Left hindlimb (tissue), 1 donor: ENCODE measurements at places on chromosomes 3 and 15.

GRCh38 chr15:58252586-58253323, 114.6 kb downstream of the AQP9 start:
- no peak for DNase-seq

GRCh38 chr15:43266386-43266785, 342 bp downstream of the TGM5 start:
- DNase-seq: no peak

GRCh38 chr15:50876260-50876988, 32.1 kb upstream of the AP4E1 start:
- DNase-seq: no peak

DNA sequence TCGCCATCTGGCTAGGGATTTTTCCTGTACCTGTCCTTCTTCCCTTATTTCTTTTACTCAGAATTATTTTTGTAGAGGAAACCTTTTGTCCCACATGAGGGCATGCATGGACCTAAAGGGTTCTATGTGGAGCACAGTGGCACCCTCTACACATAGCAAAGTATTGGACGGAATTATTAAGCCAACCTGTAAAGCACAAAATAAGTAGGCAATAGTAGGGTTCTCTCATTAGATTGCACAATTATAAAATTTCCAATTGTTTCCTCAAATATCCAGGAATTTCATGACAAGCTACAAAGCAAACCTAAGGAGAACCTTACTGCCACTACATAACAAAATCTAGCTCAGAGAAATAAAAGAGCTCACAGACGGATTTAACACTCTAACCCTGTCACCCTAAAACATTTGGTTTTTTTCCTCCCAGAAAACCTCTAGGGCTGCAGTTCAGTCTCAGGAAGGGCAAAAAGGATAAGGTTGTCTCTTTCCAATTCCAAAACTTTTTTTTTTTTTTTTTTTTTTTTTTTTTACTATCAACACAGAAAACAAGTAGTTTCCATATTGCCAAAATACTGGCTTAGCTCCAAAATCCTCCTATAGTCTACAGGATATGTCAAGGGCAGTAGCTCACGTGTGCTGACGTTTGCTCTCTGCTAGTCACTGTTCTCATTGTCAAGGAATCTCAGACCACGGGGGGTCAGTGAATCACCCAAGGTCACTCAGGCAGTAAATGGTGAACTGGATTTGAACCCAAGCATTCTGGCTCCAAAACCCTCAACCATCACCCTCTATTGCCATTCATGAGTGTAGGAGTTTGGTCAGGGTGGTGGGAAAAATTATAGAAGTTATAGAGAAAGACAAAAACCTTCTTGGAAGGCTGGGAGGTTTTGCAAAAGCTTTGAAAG, 52.3 kb downstream of the NCEH1 start:
- DNase-seq: no peak

GRCh38 chr3:59467476-59467875, 417.7 kb upstream of the CFAP20DC start:
- no peak for DNase-seq

- no peak for DNase-seq
These were observed 37.3 kb downstream of the RFT1 start for GRCh38 chr3:53092942-53093341.

GRCh38 chr15:29143293-29143692, 126.3 kb downstream of the NSMCE3 start:
- DNase-seq: no peak

DNA sequence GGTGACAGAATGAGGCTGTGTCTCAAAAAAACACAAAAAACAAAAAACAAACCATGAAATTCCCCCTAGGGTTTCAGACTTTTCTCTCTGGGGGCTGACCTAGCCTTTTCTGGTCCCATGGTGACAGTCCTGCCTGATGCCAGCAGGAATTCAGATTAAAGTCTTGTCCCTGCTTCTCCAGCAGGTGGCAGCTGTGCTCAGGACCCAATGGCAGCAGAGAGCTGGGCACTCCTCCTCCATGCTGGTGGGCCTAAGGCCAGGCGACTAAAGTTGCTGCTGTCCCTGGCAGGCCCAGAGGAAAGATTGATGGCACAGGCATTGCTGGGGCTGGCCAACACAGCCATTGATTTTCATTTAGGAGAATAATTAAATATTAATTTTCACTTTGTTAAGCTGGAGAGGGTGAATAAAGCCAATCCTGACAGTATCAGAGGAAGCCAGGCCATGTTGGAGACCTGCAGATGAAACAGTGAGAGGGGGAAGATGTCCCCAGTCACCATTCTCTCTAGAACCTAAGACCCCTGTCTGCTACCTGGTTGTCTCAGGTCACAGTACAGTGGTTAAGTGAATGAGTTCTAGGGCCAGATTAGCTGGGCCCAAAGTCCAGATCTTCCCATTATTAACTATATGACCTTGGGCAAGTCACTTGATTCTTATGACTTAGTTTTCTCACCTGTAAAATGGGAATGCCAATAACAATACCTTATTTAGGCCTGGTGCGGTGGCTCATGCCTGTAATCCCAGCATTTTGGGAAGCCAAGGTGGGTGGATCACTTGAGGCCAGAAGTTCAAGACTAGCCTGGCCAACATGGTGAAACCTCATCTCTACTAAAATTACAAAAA, 7.1 kb downstream of the CELF6 start:
- DNase-seq: no peak

GRCh38 chr3:182725372-182726251, 67.7 kb upstream of the ATP11B start:
- DNase-seq: no peak

- no peak for DNase-seq
These were observed 332.6 kb upstream of the KCNMB2 start for GRCh38 chr3:178203650-178204049.

DNA sequence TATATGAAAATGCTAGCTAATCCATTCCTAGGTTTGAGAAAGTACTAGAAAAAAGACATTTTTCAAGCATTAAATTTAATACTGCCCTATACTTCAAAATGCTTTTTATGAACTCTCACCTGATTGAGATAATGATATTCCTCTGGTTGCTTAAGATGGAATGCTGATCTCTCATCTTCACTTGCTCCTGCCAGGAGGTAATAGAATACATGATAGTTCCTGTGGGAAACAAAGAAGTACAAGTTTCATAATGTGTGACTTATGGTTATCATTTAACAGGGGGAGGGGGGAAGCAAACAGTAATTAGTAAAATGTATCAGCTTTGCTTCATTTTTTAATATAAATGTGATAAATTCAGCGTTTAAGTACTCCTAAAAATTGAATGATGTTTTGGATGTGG, 97.2 kb downstream of the MYO9A start:
- DNase-seq: no peak

GRCh38 chr3:27345493-27345892, 23.7 kb downstream of the NEK10 start:
- no peak for DNase-seq

- DNase-seq: peak; percentile 67
These were observed 7.2 kb downstream of the TMOD2 start for GRCh38 chr15:51758645-51759044.

DNA sequence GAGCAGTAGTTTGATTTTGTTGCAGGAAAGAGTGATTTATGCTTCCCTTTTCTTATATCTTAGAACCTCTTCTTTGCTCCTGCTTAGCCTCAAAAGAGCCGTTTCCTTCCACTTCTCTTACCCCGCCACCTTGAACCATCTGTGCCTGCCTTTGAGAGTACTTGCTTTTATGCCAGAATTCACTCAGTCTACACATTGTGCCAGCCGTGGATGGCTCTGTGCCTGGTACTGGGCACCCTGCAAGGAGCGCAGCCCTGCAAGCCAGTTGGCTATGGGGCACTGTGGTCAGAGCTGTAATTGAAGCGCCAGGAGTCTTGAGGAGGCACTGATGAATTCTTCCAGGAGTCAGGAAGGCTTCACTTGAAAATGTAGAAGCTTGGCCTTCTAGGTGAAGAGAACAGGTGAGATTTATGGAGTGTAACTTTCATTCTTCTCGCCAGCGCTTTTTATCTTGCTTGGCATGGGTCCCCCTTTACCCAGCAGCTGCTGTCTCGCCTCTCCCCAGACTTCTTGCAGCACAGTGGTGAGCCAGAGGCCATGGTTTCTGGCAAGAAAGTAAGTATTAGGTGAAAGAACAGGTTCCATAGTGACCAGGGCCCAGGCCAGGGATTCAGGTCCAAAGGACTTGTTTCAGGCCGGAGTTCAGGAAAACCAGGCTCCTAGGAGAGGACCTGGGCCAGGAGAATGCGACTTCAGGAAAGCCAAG, 4.9 kb downstream of the TMED3 start:
- no peak for DNase-seq

DNA sequence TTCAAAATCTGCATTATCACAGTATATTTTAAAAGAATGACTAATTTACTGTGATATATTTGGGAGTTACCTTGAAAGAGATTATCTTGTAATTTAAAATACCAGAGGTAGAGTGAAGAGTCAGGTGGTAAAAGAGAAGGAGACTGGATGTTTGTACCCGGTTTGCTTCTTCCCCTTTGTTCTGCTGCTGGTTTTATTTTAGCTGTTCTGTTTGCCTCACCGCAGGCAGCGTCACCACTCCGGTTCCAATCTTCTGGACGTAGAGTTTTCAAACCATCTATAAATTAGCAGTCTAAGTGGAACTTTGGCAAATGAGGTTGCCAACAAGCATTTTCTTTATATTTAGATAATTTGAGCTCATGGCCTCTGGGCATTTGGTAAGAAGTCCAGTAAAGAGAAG, 38.2 kb downstream of the PPARG start:
- no peak for DNase-seq

DNA sequence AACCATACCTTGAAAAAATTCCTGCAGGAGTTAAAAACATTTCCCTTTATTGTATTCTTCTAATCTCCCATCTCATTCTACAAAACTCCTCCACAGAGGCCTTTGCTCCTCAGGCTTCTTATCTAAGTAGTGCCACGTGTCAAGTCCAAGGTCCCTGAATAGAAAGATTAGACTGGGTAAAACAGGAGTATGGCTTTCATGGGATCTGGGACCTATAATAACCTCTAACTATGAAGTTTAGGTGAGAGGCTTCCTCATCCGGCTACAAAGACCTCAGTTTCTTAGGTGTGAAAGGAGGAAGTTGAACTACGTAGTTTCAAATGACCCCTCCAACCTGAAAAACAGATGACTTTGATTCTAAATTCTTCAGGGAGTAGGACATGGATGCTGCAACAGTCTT, 20.0 kb downstream of the GPR15 start:
- DNase-seq: no peak

DNA sequence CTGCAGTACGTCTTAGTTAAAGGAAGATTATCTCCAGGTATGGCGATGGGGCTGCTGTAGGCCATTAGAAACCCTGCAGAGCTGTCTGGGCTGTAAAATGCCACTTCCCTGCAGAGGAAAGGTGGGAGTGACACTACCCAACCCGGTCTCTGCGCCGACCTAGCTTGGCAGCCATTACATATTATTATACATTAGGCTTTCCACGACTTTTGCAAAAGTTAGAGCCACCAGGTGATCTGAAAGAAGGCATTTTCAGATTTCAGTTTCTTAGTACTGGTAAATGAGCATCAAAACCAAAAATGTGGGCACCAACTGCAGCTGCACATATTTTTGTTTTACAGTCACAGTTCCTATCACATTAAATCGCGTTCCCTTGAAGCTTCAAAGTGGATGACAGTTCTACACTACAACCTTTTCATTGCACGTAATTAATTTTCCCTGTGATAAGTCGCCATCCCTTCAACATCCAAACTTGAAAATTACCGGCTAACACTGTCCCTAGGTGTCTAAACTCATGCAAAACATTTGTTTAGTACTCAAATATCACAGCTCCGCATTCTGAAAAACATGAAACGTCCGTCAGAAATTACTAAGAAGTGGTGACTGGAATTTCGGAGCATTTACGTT, 81.4 kb upstream of the CHD2 start:
- DNase-seq: no peak

DNA sequence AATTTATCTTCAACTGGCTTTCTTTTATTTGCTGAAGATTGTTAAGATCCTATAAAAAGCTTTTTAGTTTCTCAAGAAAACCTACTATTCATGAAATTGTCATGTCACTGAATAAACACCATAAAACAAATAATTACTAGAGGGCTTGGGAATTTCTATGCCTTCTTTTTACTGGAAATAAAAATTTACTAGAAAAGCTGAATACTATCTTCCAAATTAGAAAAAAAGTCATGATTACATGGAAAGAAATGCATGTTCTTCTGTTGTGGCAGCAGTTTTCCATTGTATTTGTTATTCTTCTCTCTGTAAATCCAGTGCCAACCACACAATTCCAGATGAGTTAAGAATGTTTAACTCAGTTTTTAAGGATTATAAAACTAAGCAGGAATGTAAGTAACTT, 153.8 kb downstream of the RAP2B start:
- no peak for DNase-seq

GRCh38 chr3:9067352-9067975, 104.2 kb upstream of the RAD18 start:
- peak; percentile 61 for DNase-seq

DNA sequence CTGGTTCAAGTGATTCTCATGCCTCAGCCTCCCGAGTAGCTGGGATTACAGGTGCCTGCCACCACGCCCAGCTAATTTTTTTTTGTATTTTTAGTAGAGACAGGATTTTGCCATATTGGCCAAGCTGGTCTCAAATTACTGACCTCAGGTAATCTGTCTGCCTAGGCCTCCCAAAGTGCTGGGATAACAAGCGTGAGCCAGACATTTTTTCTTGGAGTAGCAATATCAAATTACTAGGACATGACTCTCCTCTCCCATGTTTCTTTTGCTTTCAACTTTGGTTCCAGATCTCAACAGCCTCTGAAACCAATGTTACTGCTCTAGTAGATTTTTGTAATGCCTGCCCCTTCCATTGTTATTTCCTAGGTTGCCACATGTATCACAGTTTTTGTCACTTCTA, 462.0 kb downstream of the GBE1 start:
- no peak for DNase-seq

GRCh38 chr3:160136421-160136820, 88.8 kb upstream of the C3orf80 start:
- no peak for DNase-seq

DNA sequence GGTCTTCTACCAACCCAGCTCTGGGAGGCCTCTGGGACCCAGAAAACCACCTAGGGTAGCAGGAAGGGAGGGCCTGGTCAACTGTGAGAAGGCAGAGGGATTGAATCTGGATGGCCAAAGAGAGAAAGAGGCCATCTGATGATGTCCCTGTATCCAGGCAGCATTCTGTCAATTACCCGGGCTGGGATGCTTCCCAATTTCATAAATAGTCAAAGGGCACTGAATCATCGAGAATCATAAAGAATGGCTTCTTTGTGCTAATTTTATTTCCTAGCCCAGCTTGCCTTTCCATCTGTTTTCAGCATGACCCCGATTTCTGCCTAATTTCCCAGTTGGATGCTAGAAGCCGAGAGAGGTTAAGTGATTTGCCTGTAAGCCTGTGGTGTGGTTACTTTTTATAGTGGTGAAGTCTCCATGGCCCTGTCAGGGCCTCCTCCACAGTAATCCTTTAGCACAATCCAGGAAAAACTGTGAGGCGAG, 129.2 kb downstream of the FAM43A start:
- DNase-seq: no peak

- DNase-seq: no peak
These were observed 8.4 kb downstream of the ITGB5 start for GRCh38 chr3:124878561-124879336.

DNA sequence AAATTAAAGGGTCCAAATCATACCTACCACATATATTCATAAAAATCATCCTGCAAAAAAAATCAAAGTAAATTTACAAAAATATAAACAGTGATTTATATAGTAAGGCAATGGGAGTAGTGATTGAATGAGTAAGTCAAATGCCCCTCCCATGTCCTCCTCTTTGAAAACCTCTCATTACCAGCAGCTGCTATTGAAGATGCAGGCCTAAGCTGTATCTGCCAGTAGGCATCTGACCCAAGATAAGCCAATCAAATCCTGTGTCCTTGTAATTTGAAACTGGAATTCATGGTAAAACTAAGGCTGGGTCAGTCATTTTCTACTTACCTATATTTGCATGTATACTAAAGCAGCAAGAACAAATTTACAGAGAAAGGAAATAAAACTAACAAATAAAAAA, 60.4 kb upstream of the POU1F1 start:
- no peak for DNase-seq
